ENCODE measurements at places on chromosomes 1 and 21.

- H3K36me3 ChIP-seq, result no peaks in the 10 kb centered on the region
- no peak overlapping the region for H3K4me3 ChIP-seq
- H3K4me1 ChIP-seq, result no peaks in the 10 kb centered on the region
- DNase-seq, result no peak
Observed at GRCh38 chr1:224767676-224768075, 151.6 kb downstream of the CNIH3 start.

GRCh38 chr1:231634323-231635013, 7.9 kb downstream of the DISC1 start:
- no peak for DNase-seq
- H3K4me3 ChIP-seq, result no peak overlapping the region
- H3K27me3 ChIP-seq, result no peaks in the 10 kb centered on the region
- H3K36me3 ChIP-seq, result no peaks in the 10 kb centered on the region
- no peaks in the 10 kb centered on the region for H3K4me1 ChIP-seq

GRCh38 chr1:15526021-15526489, 593 bp upstream of the DNAJC16 start:
- no peak overlapping the region for H3K27ac ChIP-seq
- DNase-seq, result no peak
- H3K4me1 ChIP-seq, result peaks cover 4% of the 10 kb centered on the region
- H3K27me3 ChIP-seq, result no peaks in the 10 kb centered on the region
- H3K36me3 ChIP-seq, result no peaks in the 10 kb centered on the region

GRCh38 chr1:61157468-61157987, 75.2 kb downstream of the NFIA start:
- H3K27ac ChIP-seq, result no peak overlapping the region
- DNase-seq, result no peak
- H3K4me1 ChIP-seq, result no peaks in the 10 kb centered on the region
- no peak overlapping the region for H3K4me3 ChIP-seq
- H3K36me3 ChIP-seq, result no peaks in the 10 kb centered on the region

- no peak overlapping the region for H3K27ac ChIP-seq
- H3K27me3 ChIP-seq, result no peaks in the 10 kb centered on the region
- no peak for DNase-seq
Observed at GRCh38 chr1:162578071-162578700, 16.7 kb downstream of the UAP1 start.

DNA sequence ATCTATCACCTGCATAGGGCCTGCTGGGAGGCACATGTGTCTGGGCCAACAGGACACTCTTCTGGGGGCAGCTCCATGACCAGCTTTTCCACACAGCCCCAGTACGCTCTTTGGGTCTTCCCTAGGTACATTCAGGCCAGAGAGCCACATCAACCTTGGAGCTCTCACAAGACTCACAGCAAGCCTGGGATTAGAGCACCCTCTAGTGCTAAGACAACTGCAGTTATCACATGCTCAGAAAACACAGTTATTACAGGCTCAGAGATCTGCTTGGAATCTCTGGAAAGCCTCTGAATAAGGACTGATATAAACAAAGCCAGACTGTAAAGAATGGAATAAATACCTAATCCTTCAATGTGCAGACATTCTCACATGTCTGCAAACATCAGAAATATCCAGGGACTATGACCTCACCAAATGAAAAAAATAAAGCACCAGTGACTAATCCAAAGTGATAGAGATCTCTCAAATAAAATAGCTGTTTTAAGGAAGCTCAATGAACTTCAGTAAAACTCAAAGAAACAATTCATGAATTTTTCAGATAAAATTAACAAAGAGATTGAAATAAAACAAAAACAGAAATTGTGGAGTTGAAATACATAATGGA, 563.9 kb upstream of the NR5A2 start:
- H3K4me3 ChIP-seq, result no peak overlapping the region
- no peaks in the 10 kb centered on the region for H3K36me3 ChIP-seq
- H3K27ac ChIP-seq, result no peak overlapping the region

- no peaks in the 10 kb centered on the region for H3K27me3 ChIP-seq
- H3K27ac ChIP-seq, result no peak overlapping the region
- H3K4me3 ChIP-seq, result no peak overlapping the region
- no peaks in the 10 kb centered on the region for H3K4me1 ChIP-seq
Observed at GRCh38 chr21:25115021-25115420, 492.3 kb downstream of the MRPL39 start.

DNA sequence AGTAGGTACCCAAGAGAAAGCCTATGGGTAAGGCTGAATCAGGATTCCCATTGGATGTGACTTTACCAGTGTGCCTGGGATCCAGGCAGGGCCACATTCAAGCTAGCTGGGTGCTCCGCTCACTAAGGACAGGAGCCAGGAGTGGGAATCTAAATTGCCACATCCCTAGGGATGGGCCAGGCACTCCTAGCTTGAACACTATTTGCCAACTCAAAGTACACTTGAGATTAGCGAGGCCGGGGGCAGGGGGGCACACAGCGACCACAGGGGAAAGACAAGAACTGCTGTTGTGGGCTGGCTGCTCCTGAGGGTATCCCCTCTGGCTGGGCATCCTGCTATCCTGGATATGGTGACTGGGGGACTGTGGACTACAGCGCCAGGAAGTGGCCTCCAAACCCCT, 4.3 kb downstream of the SLC45A3 start:
- H3K27me3 ChIP-seq, result no peaks in the 10 kb centered on the region
- no peak overlapping the region for H3K4me3 ChIP-seq
- peaks cover 12% of the 10 kb centered on the region for H3K4me1 ChIP-seq

- H3K36me3 ChIP-seq, result no peaks in the 10 kb centered on the region
- H3K4me3 ChIP-seq, result no peak overlapping the region
- no peaks in the 10 kb centered on the region for H3K27me3 ChIP-seq
- H3K27ac ChIP-seq, result no peak overlapping the region
Observed at GRCh38 chr1:226784081-226785049, 45.3 kb upstream of the ITPKB start.

- no peaks in the 10 kb centered on the region for H3K27me3 ChIP-seq
- H3K27ac ChIP-seq, result no peak overlapping the region
- H3K4me1 ChIP-seq, result no peaks in the 10 kb centered on the region
- peaks cover 1% of the 10 kb centered on the region for H3K36me3 ChIP-seq
Observed at GRCh38 chr1:155697046-155697445, 8.2 kb downstream of the DAP3 start.

- peak; percentile 48 for DNase-seq
- no peak overlapping the region for H3K27ac ChIP-seq
- no peaks in the 10 kb centered on the region for H3K27me3 ChIP-seq
- no peak overlapping the region for H3K4me3 ChIP-seq
Observed at GRCh38 chr1:110765640-110766335, 91.0 kb upstream of the KCNA3 start.

DNA sequence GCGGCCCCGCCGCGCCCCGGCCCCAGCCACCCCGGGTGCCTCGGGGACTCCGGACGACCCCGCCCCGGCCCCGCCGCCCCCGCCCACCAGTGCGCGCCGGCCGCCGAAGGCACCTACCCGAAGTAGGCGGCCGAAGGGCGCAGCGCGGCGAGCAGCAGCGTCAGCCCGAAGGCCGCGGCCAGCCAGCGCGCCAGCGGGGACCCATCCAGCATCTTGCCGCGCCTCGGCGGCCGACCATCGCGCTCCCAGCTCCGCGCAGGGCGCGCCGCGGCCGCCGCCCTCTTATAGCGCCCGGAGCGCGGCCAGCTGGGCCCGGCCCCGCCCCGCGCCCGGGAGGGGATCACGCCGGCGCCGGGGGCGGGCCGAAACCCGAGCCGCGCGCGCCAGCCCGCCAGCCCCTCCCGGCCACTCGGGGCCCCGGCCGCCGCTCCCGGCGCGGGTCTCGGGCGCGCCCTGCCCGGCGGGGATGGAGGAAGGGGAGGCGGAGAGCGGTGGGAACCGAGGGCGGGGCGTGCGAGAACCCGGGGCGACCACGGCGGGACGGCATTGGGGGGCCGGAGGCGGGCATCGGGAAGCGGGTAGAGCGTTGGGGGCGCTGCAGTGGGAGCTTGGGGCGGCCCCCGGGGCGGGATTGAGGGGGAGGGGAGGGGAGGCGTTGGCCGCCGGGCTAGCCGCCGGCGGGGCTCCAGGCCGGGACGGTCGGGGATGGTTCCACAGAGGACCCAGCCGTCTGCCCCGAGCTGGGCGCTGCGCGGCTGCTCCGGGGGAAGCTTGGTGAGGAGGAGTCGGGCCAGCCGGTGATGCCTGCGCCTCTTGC, at the start of gene WNT9A:
Gene WNT9A, minus strand, starts transcription at position 257 of the 817 bp plus-strand sequence. Its CDS starts 45 bp downstream, at position 212.
- H3K4me3 ChIP-seq, result peak within 1 kb of the TSS; percentile 40
- peak; percentile 71 for DNase-seq
- H3K4me1 ChIP-seq, result no peaks in the 10 kb centered on the region
- H3K27ac ChIP-seq, result no peak within 1 kb of the TSS
- no peaks in the 10 kb centered on the region for H3K36me3 ChIP-seq
- no peaks in the 10 kb centered on the region for H3K27me3 ChIP-seq

DNA sequence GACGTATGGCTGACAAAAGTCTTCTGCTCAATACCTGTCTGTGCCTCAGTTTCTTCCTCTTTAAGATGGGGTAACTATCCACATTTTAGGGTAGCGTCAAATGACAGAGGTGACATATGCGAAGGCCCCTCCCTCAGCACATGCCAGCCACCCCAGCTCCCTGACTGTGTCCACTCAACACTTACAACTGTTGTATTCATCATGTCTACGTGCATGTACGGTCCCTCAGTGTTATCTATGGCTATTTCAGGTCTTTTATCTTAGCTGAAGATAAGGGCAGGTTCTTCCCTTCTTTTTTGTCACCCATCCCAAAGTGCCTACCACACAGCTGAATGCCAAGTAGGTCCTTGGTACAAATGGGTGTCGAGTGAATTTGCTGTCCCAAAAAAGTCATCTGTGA, 8.3 kb upstream of the C1orf198 start:
- no peak for DNase-seq
- H3K27ac ChIP-seq, result no peak overlapping the region
- no peaks in the 10 kb centered on the region for H3K27me3 ChIP-seq
- H3K4me3 ChIP-seq, result no peak overlapping the region
- no peaks in the 10 kb centered on the region for H3K36me3 ChIP-seq

DNA sequence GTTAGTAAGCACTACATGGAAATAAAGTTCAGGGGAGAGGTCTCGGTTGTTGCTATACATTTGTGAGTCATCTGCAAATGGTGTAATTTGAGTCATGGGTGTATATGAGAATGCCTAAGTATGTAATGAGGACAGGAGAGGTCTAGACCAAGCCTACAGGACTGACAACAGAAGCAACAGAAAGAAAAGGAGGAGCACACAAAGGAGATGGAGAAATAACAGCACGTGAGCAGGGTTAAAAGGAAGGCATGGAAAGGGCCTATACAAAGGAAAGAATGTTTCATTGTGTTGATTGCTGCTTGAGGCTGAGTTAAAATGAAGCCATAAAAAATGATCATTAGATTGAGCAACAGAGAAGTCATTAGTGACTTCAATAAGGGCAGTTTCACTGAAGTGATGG, 28.0 kb upstream of the PRKAA2 start:
- no peak overlapping the region for H3K4me3 ChIP-seq
- no peaks in the 10 kb centered on the region for H3K36me3 ChIP-seq
- no peak overlapping the region for H3K27ac ChIP-seq
- H3K27me3 ChIP-seq, result no peaks in the 10 kb centered on the region
- DNase-seq, result no peak
- H3K4me1 ChIP-seq, result no peaks in the 10 kb centered on the region

Data from mesendoderm (in vitro differentiated cells).